ENCODE measurements at places on chromosomes 7 and 10.

DNA sequence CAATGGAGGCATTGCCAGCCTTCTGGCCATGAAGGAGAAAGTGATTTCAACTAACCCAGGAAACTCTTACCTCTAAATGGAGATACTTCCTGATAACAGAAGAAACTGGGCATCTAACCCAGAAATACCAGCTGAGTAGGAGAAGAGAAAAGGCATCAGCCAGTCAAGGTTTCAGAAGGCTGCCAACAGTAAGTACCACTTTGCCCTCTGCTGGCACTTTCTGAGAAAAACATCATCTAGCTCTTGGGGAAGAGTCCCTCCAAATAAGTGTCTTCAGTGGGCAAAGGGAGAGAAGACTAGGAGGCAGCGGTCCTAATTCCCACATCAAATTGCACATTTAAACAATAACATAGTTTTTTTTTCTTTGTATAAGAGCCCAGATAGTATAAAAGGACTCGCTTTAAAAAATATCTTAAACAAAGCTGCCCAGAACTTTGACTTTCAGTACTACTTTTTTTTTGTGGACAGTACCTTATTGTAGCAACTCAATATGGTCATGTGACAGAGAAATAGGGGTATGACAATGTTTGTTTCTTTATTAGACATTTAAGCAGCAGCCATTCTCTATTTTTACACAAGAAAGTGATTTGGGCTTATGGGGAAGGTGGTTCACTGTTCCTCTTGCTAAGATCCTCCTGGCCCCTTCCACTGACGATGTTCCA is 157.3 kb downstream of the CTTNBP2 start:
- DNase-seq, result peak; percentile 58

GRCh38 chr10:125692601-125693523 is 9.9 kb upstream of the TEX36 start:
- DNase-seq, result peak; percentile 73

DNA sequence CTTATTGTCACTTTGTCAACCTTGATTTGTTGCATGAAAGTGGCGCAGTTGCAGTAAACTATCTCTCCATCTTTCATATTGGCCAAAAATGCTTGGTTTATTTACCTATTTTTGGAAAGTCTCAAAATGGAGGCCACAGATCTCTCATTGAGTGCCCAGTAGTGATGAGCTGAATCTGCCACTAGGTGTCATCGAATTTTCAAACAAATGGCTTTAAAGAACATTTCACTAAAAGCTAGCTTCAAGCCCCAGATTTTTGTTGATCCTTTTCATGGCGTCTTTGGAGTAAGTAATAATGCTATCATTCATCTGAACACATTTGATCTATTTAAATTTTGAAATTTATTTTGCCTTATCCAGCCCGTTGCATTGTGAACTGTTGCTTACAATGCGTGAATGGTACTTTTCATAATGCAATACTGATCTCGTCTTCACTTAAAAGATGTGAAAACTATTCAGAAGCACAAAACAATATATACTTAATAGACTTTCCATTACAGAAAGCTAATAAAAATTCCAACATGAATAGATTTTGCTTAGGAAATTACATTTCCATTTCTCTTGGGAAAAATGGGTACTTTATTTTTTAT is 236.2 kb downstream of the DNAJB9 start:
- peak; percentile 7 for DNase-seq

- peak; percentile 91 for DNase-seq
These were observed 8.4 kb upstream of the AGR2 start for GRCh38 chr7:16813232-16813616.

GRCh38 chr10:117899181-117899683 is 147.5 kb downstream of the RAB11FIP2 start:
- no peak for DNase-seq

DNA sequence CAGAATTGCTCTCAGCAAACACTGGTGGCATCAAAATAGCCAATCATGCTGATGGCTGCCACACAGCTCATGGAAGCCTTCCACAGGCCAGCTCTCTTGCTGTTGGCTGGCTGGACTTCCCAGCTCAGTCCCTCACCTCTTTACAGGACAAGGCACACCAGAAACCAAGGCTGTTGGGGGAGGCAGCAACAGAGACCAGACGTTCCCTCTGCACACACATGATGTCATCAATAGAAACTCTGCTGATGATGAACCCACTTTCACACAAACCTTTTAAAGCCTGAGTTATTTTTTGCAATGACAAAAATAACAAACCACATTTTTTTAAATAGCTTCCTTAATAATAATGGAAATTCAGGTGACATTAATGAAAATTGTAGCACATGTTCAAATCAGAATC is 300.9 kb upstream of the C7orf33 start:
- DNase-seq, result no peak
